ENCODE measurements at places on chromosomes 13 and 19. TPM values are rescaled to one million over a fixed set of nuclear protein-coding genes. Genes with fewer than 3 reads are reported as not detected.

The PCDH8 gene
- not detected for total RNA-seq

The KASH5 gene
- total RNA-seq: not detected

The RCBTB1 gene
- 21.6 TPM for total RNA-seq

The ZNF578 gene
- total RNA-seq: 2.4 TPM

The ZNF439 gene
- total RNA-seq: 4.8 TPM

GRCh38 chr19:8251025-8251472 is 41.9 kb downstream of the CERS4 start:
- peak; percentile 89 for DNase-seq

DNA sequence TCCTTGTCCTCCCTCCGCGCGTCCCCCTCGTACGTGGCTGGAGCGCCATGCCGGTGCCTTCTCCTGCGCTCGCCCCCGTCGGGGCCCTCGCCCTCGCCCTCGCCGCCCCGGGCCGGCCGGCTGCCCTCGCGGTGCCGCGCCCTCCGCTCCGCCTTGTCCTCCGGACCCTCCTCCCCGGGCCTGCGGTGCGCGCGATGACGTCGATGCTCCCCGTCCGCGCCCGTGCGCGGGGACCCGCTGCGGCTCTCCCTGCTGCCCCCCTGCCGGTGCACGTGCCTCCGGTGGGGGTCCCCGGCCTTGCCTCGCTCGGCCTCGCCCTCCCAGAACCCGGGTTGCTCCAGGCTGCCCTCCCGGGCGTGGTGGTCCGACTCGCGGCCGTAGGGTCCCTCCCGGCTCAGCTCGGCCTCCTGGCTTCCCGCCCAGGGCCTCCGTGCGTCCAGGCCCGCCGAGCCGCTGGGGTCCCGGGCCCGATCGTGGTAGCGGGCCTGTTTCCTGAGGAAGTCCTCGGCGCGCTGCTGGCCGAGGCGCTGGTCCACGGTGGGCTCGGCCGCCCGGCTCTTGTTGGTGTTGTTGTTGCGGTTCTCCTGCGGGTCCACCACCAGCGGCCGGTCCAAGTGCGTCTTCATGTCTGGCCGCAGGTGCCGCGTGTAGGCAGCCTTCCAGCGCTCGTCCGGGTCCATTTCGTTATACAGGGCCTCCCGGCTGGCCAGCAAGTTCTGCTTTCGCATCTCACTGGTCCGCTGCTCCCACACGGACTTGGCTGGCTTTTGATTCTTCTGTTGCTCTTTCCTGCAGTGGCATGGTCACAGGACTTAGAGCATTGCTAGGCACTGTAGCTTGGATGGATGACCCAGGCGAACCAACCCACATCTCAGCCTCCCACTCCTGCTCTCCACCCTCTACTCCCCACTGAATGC is 148.6 kb downstream of the IER2 start:
- no peak for DNase-seq

DNA sequence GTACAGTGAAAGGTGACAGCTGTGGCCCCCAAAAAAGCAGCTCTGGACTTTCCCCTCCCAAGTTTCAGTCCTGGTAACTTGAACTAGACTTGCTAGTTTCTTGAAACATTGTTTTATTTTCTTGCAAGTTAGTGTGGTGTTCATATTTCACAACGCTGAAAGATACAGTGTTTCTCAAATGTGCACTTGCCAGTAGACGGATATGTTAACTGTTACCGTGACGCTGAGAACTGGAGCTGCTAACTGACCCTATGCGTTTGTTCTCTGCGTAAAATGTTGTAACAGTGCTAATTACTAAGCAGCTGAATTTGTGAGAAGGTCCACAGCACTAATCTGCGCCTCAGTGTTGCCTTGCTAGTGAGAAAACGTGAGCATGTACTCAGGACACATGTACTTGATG is 79.6 kb downstream of the GGACT start:
- no peak for DNase-seq

- no peak for DNase-seq
Observed at GRCh38 chr13:27408074-27408473, 16.3 kb upstream of the GTF3A start.

DNA sequence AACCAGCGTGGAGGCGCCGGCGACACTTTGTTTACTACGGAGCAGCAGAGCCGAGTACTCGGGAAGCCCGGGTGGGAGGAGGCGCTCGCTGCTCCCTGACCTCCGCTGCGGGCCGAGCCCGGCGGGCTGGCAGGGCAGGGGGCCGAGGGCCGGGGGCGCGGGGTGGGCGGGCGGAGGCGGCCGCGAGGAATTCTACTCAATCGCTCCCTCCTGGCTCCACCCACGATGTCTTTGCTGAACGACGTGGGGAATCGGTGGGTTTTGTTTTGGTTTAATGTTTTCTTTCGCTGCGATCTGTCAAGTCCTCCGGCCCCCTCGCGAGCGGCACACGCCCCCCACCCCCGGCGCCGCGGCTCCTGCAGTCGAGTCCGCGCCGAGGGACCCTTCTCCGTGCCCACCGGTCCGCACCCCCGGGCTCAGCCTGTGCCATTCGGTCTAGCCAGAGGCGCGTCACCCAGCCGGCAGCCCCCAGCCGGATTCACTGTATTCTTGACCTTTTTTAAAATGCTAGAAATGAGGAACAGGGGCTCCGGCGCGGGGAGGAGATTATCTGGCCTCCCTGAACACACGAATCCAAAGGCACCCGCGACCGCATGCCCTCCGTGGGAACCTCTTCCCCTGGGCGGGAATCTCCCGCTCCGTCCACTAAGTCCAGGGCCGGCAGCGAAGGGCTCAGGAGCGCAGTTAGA is 636 bp upstream of the FOXO1 start:
- peak; percentile 36 for DNase-seq

GRCh38 chr13:37443538-37443937 is 155.0 kb downstream of the POSTN start:
- DNase-seq: no peak

DNA sequence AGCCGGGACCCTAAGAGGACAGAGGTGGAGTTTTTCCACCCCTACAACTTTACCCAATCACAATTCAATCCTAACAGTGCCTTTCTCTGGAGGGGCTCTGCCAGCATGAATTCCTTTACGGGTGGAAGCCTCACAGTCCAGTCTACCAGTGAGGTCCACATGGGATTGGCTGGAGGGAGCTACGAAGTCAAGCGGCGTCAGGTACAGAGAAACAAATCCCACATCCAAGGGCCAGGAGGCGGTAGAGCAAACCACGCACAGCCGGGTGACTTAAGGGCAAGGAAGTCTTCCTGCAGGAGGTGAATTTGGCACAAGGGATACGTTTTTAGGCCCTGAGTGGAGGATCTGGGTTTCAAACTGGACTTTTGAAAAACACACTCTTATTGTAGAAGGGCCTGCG is 199.6 kb downstream of the UQCRFS1 start:
- DNase-seq: no peak

DNA sequence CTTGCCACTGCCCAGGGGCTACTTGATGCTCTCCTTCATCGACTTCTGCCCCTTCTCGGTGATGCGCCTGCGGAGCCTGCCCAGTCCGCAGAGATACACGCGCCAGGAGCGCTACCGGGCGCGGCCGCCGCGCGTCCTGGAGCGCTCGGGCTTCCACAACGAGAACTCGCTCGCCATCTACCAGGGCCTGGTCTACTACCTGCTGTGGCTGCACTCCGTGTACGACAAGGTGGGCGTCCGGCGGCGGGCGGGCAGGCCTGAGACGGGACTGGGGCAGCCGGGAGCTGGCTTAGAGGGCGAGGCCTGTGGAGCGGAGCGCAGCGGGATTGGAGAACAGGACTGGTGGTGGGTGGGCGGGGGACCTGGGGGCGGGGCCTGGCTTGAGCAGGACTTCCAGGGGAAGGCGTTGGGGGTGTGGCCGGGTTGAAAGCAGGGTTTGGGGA is 12.7 kb upstream of the PSMD8 start:
- DNase-seq: peak; percentile 76

DNA sequence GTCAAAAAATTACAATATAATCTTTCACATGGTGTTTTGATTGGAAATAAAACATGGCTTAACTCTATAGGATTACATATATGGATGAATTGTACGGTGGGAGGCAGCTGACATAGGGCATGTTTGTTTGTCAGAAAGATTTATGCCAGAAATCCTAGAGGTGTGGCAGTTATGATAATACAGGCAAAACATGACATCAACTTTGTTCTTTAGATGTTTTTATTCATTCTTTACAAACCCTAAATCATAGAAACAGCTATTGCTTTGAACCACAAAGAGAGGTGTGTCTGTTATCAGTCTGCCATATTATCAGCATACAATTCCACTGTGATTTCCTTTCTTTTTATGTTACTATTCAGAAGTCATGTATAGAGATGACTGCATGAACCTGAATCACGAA is 8.2 kb upstream of the CLDN10 start:
- no peak for DNase-seq

DNA sequence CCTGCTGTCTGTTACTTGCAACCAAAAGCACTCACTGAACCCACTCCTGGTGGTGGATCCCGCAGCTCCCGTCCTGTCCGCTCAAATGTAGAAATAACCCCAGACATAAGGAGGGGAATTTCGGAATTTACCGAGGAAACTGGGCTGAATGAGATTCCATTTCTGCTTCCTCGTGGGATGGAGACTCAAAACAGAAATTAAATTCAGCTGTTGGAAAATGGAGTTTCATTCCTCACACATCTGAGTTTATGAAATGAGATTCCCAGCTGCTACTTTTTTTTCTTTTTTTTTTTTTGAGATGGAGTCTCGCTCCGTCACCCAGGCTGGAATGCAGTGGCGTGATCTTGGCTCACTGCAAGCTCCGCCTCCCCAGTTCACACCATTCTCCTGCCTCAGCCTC is 44.3 kb downstream of the COLGALT1 start:
- no peak for DNase-seq

- DNase-seq: no peak
Observed at GRCh38 chr13:32426191-32426989, 1.5 kb downstream of the N4BP2L1 start.

DNA sequence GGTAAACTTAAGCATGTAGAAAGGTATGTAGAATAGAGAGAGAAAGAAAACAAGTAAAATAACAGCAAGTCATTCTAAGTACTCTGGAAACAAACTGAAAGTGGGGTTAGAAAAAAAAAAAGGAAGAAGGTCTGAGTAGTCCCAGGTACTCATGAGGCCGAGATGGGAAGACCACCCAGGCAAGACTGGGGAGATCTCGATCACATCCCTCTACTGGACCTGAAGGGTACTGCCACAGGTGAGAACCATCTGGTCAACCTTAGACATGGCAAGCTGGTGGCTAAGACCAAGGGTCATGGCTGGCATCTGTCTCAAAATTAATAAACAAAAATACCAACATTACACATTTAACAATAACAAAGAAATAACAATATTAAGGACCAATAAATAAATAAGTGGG is 36.3 kb upstream of the ZNF724 start:
- DNase-seq: no peak

DNA sequence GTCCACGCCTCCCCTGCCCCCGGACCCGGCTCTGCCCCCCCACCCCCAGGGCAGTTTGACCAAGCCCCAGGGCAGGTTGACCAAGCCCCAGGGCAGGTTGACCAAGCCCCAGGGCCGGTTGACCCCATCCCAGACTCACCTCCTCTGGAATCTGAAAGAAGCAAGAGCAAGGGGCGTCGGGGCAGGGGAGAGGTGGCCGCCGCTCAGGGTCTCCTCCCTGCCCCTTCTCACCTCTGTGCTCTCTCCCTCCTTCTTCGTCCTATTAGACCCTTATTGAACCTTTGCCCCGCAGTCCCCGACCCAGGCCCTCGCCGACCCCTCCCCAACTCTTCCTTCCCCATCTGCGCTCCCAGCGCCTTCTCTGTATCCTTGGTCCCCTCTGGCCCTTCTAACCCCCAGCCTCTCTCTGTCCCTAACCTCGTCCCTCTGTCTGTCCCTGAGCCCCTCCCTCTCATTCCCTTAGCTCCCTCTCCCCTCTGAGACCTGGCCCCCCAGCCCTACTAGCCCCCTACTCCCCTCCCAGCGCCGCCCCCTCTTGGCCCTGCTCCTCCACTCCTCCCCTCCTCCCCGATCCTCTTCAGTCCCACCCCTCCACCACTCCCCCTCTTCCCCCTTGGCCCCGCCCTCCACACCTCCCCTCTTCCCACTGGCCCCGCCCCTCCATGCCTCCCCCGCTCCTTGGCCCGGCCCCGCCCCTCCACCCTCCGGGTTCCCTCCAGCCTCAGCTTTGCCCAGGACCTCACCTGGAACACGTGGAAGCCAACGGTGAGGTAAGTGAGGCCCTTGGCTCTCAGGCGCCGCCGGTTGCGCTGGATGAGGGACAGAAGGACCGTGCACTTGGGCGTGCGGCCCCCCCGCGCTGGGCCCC is 7.6 kb downstream of the CAPN12 start:
- DNase-seq: no peak

- DNase-seq: no peak
Observed at GRCh38 chr19:32357720-32358119, 12.3 kb downstream of the ZNF507 start.

DNA sequence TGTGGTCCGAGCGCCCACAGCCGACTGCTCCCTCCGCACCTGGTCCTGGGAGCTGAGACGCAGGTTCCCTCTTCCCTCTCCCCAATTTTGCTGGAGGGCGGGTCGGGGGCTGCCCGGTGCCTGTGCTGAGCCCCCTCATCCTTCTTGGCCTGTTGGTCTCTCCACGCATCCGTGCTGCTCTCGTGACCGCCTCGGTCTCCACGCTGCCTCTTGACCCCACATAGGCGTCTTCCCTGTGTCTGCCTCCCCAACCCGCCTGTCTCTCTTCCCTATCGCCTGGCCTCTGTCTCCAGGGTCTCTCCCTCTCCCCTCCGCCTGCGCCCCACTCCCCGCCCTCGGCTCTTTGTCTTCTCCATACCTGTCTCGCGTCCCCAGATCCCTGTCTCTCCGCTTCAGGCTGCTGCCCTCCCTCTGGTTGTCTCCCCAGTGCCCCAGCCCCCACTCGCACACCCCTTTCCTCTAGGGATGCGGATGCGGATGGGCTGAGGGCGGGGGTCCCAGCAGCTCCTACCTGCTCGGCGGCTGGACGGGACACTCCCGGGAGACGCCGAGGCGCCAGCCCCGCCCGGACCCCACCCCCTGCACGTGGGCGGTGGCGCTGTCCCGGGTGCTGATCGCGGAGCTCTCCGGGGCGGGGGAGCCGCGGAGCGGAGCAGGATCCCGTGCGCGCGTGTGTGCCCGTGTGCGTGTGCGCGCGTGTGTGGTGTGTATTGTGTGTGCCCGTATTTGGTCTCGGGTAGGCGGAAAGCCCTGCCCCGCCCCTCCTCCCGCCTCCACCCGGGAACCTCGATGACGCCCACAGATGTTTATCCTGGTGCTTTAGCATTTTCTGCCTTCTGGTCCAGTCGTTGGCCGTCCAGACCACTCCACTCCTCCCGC is at the start of gene SYT5:
Gene SYT5, minus strand, starts transcription at position 684 of the 879 bp plus-strand sequence. CDS start 1,248 bp downstream, outside the sequence.
- DNase-seq: peak; percentile 33

All from left ventricle myocardium inferior (tissue), 1 donor.